T-helper 1 cell (primary cell): ENCODE measurements at places on chromosomes 2 and 18.

GRCh38 chr18:35454803-35455202 is 43.0 kb downstream of the INO80C start:
- DNase-seq, result no peak

DNA sequence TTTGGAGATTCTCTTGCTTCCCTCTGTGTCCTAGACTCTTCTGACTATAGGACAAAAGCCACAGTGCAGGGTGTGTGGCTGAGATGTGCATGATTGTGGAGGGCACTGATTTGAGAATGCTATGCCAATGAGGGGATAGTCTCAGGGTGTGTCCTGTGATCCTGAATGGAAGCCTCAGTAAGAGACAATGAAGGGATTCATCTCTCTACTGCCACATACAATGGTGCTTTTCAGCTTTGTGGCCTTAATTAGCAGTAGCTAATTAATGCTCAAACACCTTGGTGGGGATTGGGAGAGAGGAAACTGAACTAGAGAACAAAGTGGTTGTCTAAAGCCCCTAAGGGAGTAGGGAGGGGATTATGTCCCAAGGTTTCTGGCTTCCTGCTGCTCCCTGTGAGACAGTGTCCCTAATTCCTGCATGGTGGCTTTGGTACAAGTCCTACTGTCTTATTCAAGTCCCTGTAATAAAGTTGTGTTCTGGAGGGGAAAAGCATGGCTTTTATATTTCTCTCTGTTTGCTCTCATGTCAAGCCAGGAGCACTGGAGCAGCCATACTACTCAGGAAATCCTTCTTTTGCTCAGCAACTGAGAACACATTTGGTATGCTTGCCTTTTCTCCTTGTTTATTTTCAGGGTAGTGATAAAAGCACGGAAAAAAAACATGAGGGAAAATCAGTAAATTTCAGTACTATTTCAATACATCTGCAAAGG is 415.2 kb upstream of the TCF4 start:
- no peak for DNase-seq

GRCh38 chr2:17853799-17854198 is 24.7 kb upstream of the KCNS3 start:
- DNase-seq, result no peak

GRCh38 chr2:61707984-61708852 is 145.6 kb downstream of the FAM161A start:
- no peak for DNase-seq

- no peak for DNase-seq
These were observed 322.3 kb upstream of the EPAS1 start for GRCh38 chr2:45974762-45975408.

DNA sequence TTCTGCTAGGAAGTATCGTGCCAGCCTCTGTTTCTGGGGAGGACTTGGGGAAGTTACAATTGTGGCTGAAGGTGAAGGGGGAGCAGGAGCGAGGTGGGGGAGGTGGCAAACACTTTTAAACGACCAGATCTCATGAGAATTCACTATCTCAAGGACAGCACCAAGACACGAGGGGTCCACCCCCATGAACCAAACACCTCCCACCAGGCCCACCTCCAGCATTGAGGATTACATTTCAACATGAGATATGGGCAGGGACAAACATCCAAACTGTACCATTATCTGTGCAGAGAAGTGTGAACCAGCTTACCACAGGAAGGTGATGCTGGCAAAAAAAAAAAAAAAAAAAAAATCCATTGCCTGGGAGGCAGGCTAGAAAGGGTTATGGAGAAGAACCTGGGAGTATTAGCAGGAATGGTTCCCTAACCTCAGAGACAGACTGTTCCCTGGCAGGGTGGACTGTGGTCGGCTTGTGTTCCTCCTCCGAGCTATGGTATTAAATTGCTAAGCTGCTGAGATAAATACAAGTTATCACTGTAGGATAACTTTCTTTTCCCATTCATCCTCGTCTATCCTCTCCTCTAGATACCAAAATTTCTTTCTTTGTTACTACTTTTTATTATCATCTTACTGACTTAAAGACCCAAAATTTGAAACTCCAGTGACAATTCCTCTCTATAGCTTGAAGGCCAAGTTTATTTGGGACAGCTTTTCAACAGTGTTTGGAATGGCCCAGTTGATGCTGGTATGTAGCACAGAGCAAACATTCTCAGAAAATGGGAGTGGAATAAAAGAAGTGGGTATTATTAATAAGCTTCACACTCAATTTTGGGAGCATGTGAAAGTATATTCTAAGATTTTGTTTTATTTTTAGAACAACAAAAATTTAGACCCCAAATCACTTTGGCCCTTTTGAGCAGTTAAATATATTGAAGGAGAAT is 73.7 kb upstream of the MAP3K20 start:
- DNase-seq, result no peak

DNA sequence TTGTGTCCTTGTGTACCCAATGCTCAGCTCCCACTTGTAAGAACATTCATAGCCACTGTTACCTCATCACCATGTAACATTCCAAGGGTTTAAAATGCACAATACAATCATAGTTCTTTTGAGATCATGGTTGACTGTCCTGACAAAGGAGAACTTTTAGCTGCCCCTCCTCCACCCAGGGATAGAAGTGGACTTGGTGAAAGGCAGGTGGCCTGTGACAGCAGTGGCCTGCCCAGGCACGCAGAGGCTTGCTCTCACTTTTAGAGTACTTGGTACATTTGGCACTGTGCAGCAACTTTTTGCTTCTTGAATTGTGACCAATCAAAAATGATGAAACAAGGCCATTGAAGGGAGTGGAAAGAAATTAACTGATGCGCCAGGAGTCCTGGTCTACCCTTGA is 108.7 kb downstream of the ANKRD44 start:
- no peak for DNase-seq
